ENCODE measurements at places on chromosomes 5 and 9. TPM values are rescaled to one million over a fixed set of nuclear protein-coding genes. Genes with fewer than 3 reads are reported as not detected.

DNAJC21 gene
- total RNA-seq: 49.8 TPM

GRCh38 chr9:124800306-124801259 is 23.6 kb downstream of the OLFML2A start:
- peak; percentile 63 for DNase-seq

GRCh38 chr9:8680658-8681057 is 881.1 kb upstream of the DMAC1 start:
- DNase-seq: no peak

GRCh38 chr9:126398403-126399058 is 71.9 kb downstream of the MVB12B start:
- peak; percentile 64 for DNase-seq

DNA sequence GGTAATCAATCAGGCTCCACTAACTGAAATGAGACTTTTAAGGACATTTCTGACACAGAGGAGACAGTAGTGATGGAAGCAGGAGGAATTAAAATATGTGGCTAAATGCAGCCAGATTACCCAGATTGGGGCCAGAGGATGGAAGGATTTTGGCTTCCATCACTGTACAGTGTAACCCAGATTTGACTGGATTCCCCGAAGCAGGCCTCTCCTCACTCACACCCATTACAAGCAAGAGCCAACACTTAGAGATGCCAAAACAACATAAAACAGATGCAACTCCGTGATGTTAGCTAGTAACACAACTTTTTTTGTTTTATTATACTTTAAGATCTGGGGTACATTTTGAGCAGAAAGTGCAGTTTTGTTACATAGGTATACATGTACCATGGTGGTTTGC is 17.6 kb downstream of the TEK start:
- DNase-seq: no peak

GRCh38 chr5:115544043-115544435 is 536 bp downstream of the FEM1C start:
- peak; percentile 49 for DNase-seq
